Lung microvascular endothelial cell (primary cell): ENCODE measurements at places on chromosomes 2 and 18. TPM values are rescaled to one million over a fixed set of nuclear protein-coding genes. Genes with fewer than 3 reads are reported as not detected.

FBXO36 gene
- 0.60 and 0.87 TPM in 2 replicates for total RNA-seq

GCG gene
- not detected in 2 replicates for total RNA-seq

PTPRM gene
- total RNA-seq, result 29.6 and 40.1 TPM in 2 replicates

PLEK gene
- under 0.01 TPM in 2 replicates for total RNA-seq

GKN1 gene
- not detected in 2 replicates for total RNA-seq

ANKRD23 gene
- total RNA-seq, result 0.44 and 0.79 TPM in 2 replicates

RTP5 gene
- not detected in 2 replicates for total RNA-seq

CDH2 gene
- total RNA-seq, result 0.79 and 2.2 TPM in 2 replicates

CENPA gene
- 2.8 and 7.8 TPM in 2 replicates for total RNA-seq

IL18RAP gene
- total RNA-seq, result not detected in 2 replicates

CAVIN2 gene
- total RNA-seq, result 252 and 394 TPM in 2 replicates

CCDC74A gene
- total RNA-seq, result 3.5 and 5.6 TPM in 2 replicates

FKBP7 gene
- total RNA-seq, result 16.1 and 19.0 TPM in 2 replicates

HAAO gene
- not detected in 2 replicates for total RNA-seq
